ENCODE measurements at places on chromosomes 7 and 10. TPM values are rescaled to one million over a fixed set of nuclear protein-coding genes. Genes with fewer than 3 reads are reported as not detected.

DNA sequence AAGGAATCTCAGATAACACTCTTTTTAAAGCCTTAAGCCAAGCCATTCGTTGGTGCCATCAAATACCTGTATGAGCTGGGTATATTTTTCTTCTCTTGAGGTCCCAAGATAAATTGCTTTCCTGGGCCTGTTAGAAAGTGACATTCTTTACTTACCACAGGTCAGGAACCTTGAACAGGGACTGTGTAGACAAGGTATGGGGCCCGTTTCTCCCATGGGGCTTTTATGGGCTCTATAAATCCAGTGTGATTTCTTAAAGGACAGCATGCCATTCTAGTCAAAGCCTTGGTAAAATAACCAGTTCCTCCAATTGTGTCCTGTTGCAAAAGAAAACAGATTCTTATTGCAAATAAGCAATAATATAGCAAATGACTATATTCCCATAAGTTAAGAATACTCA lies 24.8 kb upstream of the ARHGAP12 start:
- H3K4me1 ChIP-seq = no peaks in the 10 kb centered on the region
- H3K27ac ChIP-seq = no peak overlapping the region
- H3K4me3 ChIP-seq = no peak overlapping the region
- no peak for DNase-seq
- peaks cover 20% of the 10 kb centered on the region for H3K36me3 ChIP-seq

DNA sequence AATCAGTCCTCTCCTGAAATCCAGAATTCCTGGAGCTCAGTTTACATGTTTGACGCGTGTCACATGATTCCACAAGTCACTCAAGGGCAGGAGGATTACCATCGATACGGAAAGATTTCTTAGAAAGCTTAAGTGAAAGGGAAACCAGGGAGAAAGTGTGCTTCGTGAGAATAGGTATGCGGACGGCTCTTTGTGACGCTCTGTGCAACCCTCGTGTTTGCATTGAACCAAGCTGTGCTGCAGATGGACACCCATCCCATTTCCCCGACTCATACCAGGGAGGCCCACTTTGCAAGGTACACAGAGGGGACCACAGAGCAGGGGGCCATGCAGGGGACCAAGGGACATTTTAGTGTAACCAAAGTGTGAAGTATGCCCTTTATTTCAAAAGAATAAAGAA lies 43.2 kb downstream of the IKZF1 start:
- H3K4me3 ChIP-seq = no peak overlapping the region
- no peak for DNase-seq
- no peaks in the 10 kb centered on the region for H3K27me3 ChIP-seq

DNA sequence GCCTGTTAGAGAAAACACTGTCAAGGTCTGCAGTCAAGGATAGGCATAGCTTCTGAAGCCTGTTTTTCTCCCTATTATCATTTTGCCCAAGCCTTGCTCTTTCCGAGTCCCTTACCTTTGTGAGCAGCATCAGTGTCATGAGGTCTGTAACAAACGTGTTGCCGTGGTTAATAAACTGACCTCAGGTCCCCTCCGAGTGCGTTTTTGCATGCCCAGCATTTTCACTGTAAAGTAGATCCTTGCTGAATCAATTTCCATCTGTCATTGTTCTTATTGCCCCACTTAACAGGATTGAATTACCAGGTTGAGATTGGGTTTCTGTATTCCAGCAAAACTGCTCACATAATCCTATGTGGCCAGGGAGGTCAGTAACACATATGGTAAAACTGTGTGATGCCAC lies 110.3 kb downstream of the ZNF248 start:
- no peak overlapping the region for H3K4me3 ChIP-seq
- no peak overlapping the region for H3K27ac ChIP-seq
- no peak for DNase-seq
- H3K36me3 ChIP-seq = no peaks in the 10 kb centered on the region
- no peaks in the 10 kb centered on the region for H3K27me3 ChIP-seq

GRCh38 chr7:73820013-73820412 lies 10.8 kb upstream of the CLDN4 start:
- H3K27ac ChIP-seq = no peak overlapping the region
- no peak overlapping the region for H3K4me3 ChIP-seq
- H3K36me3 ChIP-seq = no peaks in the 10 kb centered on the region

DNA sequence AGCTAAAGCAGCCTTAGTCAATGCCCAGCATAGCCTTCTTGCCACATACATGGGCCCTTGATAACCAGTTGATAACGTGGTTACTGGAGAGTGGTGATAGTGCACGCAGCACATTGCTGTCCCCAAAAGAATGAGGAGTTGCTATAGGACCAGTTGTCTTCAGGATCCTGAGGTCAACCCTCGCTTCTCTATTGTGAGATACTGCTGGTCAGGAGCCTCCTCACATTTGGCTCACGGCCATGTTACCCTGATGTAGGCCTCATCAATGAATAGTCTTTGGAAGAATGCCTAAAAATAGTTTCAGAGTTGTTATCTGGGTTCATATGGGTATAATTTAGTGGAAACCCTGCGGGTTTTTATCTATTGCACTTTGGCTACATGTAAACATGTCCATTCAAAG lies 230.7 kb downstream of the VTI1A start:
- no peak overlapping the region for H3K27ac ChIP-seq
- DNase-seq = no peak
- H3K27me3 ChIP-seq = no peaks in the 10 kb centered on the region

- no peaks in the 10 kb centered on the region for H3K4me1 ChIP-seq
- no peak for DNase-seq
- no peak overlapping the region for H3K27ac ChIP-seq
- peaks cover 35% of the 10 kb centered on the region for H3K27me3 ChIP-seq
Measured at GRCh38 chr10:69583106-69583505, 9.9 kb upstream of the NEUROG3 start.

- no peaks in the 10 kb centered on the region for H3K4me1 ChIP-seq
- no peak overlapping the region for H3K27ac ChIP-seq
- no peak overlapping the region for H3K4me3 ChIP-seq
Measured at GRCh38 chr7:29063236-29063635, 83.1 kb downstream of the CPVL start.

DNA sequence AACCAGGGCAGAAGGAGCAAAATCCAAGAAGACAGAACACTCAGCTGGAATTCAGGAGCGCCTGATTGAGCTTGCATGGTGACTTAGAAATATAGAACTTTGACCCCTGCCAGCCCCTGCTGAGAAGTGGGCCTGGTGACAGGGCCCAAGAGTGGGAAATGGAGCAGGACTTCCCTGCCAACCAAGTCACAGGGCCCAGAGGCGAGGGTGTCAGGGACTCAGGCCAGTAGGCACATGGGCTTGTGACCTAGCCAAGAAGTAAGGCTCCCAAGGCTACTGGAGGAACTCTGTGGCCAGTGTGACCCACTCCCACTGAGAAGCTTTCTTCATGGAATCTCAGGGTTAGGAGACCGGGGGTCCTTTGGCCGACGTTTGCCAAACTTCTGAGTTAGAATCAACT lies 31.9 kb downstream of the LRRC20 start:
- H3K4me1 ChIP-seq = no peaks in the 10 kb centered on the region
- DNase-seq = no peak
- no peak overlapping the region for H3K27ac ChIP-seq
- peaks cover 3% of the 10 kb centered on the region for H3K36me3 ChIP-seq
- H3K27me3 ChIP-seq = no peaks in the 10 kb centered on the region

DNA sequence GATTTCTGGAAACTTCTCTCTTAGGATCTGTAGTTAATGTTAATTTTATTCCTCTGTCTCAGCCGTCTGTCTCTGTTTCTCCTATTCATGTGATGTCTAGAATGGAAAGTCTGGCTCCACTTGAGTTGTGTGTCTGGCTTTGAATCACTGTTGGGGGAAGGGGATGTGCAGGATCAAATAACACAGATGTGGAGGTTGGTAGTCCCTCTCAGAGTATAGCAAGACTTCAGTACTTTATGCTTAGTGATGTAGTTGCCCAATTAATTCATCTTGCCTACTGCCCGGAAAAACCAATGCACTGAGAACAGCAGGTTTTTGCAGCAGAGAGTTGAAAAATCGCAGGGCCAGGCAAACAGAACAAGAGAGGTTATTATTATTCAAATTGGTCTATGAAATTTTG lies 79.2 kb downstream of the PHTF2 start:
- no peaks in the 10 kb centered on the region for H3K27me3 ChIP-seq
- DNase-seq = no peak
- H3K36me3 ChIP-seq = no peaks in the 10 kb centered on the region
- H3K4me1 ChIP-seq = no peaks in the 10 kb centered on the region

DNA sequence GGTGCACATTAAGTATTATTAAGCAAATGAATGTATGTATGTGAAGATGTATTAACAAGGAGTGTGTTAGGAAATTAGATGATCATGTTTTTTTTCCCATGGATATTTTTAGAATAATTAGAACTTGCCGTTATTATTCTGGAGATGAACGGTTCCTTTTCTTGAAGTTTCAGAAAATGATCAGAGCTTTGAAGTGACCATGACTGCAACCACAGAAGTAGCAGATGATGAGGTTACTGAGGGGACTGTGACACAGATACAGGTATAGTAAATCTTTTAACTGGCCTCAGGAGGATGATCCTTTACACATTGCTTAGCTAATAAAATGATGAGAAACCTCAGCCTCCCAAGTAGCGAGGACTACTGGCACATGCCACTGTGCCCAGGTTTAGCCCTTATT lies 18.6 kb downstream of the DMTF1 start:
- DNase-seq = no peak
- H3K4me1 ChIP-seq = no peaks in the 10 kb centered on the region
- H3K27ac ChIP-seq = no peak overlapping the region
- peaks cover 82% of the 10 kb centered on the region for H3K36me3 ChIP-seq
- no peak overlapping the region for H3K4me3 ChIP-seq

DNA sequence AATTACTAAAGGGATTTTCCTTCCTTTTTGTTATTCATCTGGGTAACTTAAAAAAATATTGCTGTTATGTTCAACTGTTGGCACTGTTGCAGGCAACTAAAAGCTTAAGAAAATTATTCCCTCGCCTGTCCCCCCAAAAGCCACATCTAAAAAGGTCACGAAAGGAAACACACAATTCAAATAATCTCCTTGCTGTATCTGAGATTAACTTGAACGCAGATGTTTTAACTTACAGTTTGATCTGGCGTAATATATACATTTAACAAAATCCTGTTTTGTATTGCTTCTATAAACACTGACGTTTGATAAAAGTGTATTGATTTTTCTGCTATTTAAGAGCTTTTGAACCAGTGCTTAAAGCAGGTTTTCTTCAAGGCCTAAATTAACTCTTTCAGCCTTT lies 432.1 kb downstream of the SUGCT start:
- DNase-seq = no peak
- H3K36me3 ChIP-seq = no peaks in the 10 kb centered on the region
- H3K27ac ChIP-seq = no peak overlapping the region
- no peak overlapping the region for H3K4me3 ChIP-seq
- H3K27me3 ChIP-seq = no peaks in the 10 kb centered on the region
- peaks cover 5% of the 10 kb centered on the region for H3K4me1 ChIP-seq

DNA sequence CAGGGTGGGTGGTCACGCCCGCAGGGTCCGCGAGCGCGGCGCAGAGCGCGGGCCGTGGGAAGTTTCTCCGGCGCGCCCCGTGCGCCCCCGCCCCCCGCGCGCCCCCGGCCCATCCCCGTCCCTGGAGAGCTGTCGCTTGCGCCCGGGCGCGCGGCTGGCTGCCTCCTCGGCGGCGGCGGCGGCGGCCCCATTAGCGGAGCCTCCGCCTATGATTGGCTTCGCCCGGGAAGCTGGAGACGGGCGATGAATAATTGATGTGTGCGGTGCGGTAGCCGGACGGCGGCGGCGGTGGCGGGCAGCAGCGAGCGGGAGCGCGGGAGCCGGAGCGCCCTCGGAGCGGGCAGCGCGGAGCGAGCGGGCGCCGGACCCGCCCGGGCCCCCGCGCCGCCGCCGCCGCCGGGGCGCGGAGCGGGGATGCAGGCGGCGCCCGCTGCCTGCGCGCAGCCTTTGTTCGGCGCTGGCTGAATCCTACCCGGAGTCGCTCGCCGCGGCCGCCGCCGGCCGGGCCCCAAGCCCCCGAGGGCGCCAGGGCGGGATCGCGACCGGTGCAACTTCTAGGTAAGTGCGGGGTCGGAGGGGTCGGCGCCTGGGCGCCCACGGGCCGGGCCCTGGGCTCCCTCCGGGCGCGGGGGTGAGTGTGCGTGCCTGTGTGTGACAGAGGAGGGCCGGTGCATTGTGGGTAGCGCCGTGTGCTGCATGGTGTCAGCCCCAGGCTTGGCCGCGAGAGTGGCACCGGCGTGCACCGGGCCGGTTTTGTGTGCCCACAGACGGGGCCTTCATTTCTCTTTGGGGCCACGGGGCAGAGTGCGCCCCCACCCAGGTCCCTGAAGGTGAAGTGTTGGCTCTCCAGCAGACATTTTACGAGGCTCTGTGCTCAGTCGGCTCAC lies 103.8 kb upstream of the PPIF start:
- peaks cover 16% of the 10 kb centered on the region for H3K4me1 ChIP-seq
- H3K27ac ChIP-seq = no peak overlapping the region
- peaks cover 37% of the 10 kb centered on the region for H3K27me3 ChIP-seq
- no peaks in the 10 kb centered on the region for H3K36me3 ChIP-seq
- H3K4me3 ChIP-seq = peak overlapping the region; percentile 79

- no peak overlapping the region for H3K27ac ChIP-seq
- H3K4me1 ChIP-seq = no peaks in the 10 kb centered on the region
- H3K27me3 ChIP-seq = no peaks in the 10 kb centered on the region
- DNase-seq = no peak
- H3K36me3 ChIP-seq = peaks cover 3% of the 10 kb centered on the region
Measured at GRCh38 chr7:82419200-82419599, 24.4 kb downstream of the CACNA2D1 start.

Gene GCK
- 0.90 TPM for total RNA-seq

Gene SYT15
- 0.59 TPM for total RNA-seq

Gene SFRP4
- not detected for total RNA-seq

Gene BICC1
- total RNA-seq = 0.57 TPM

Gene CNTNAP2
- total RNA-seq = 64.5 TPM

Gene AKR1C8
- total RNA-seq = not detected

Gene PNLIPRP3
- not detected for total RNA-seq

Gene SFXN4
- 24.9 TPM for total RNA-seq

Gene CREM
- 20.0 TPM for total RNA-seq

Gene CDK5
- total RNA-seq = 16.3 TPM

All from H9 (cell line).